ENCODE measurements at places on chromosomes 4 and X. TPM values are rescaled to one million over a fixed set of nuclear protein-coding genes. Genes with fewer than 3 reads are reported as not detected.

The WDR1 gene
- 246 TPM for total RNA-seq

The UGT2A3 gene
- not detected for total RNA-seq

The HTATSF1 gene
- total RNA-seq, result 47.8 TPM

The CENPVL1 gene
- 0.32 TPM for total RNA-seq

The PLXNB3 gene
- 4.8 TPM for total RNA-seq

The MAP7D3 gene
- total RNA-seq, result 28.0 TPM

The GLUD2 gene
- total RNA-seq, result 19.9 TPM

The ZIC3 gene
- total RNA-seq, result 0.16 TPM

The HMX1 gene
- total RNA-seq, result 1.3 TPM

The P2RY10 gene
- not detected for total RNA-seq

The PAGE2 gene
- total RNA-seq, result not detected

The NUDT6 gene
- total RNA-seq, result 14.6 TPM

The PRSS12 gene
- 8.1 TPM for total RNA-seq

The MAGEB5 gene
- not detected for total RNA-seq

The FHIP1A gene
- total RNA-seq, result 2.7 TPM

The S100G gene
- not detected for total RNA-seq

The SLBP gene
- 81.9 TPM for total RNA-seq

The COX7B2 gene
- total RNA-seq, result 0.45 TPM

The HS3ST1 gene
- total RNA-seq, result 1.3 TPM

The TLR7 gene
- not detected for total RNA-seq

The CITED1 gene
- 29.4 TPM for total RNA-seq

The L1CAM gene
- 78.9 TPM for total RNA-seq
